Muscle of leg (tissue), 16 donors: ENCODE measurements at places on chromosomes 3 and 15.
A peak's percentile ranks its signal among the peaks of the same experiment; 100 is the strongest.

DNA sequence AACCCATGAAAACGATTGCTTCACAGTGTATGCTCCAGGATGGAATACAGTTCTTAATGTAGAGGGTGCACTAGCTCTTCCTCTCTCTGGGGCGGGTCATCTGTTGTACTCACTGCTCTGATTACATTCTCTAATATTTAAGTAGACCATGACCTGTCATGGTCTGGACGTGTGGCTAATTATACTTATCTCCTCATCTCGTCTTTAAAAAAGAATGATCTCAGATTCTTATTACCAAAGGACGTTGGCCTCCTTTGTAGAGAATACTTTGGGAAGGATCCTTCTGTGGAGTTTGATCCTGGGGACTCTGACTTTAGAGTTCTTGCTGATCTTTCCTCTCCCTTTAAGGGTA is 48.4 kb upstream of the TRAK1 start:
- no peak for DNase-seq
- H3K4me1 ChIP-seq: peaks cover 32% of the 10 kb centered on the region
- no peaks in the 10 kb centered on the region for H3K36me3 ChIP-seq
- peak overlapping the region; percentile 97 for H3K27ac ChIP-seq
- no peak overlapping the region for H3K4me3 ChIP-seq

DNA sequence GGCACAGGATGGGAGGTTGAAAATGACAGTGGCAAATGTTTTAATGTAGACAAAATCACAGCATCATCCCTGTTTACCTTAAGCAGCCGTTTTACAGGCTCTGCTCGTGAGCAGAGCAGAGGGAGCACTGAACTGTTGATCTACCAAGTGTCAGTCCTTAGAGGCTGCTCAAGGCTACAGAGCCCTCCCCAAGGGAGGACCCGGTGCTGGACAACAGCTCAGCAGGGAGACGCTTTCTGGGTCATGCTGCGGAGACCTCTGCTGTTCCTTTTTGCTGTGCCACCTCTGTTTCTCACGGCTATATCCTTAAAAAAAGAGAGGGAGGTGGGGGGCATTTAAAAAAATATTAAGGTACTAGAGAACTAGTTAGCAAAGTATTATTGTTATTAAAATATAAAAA is 400.2 kb downstream of the GABRB3 start:
- no peak overlapping the region for H3K27ac ChIP-seq
- no peaks in the 10 kb centered on the region for H3K27me3 ChIP-seq
- H3K36me3 ChIP-seq: no peaks in the 10 kb centered on the region
- DNase-seq: no peak

GRCh38 chr15:23118208-23118607 is 18.4 kb downstream of the GOLGA6L1 start:
- no peak overlapping the region for H3K27ac ChIP-seq
- H3K4me3 ChIP-seq: no peak overlapping the region
- H3K27me3 ChIP-seq: no peaks in the 10 kb centered on the region
- no peaks in the 10 kb centered on the region for H3K4me1 ChIP-seq
- H3K36me3 ChIP-seq: no peaks in the 10 kb centered on the region

DNA sequence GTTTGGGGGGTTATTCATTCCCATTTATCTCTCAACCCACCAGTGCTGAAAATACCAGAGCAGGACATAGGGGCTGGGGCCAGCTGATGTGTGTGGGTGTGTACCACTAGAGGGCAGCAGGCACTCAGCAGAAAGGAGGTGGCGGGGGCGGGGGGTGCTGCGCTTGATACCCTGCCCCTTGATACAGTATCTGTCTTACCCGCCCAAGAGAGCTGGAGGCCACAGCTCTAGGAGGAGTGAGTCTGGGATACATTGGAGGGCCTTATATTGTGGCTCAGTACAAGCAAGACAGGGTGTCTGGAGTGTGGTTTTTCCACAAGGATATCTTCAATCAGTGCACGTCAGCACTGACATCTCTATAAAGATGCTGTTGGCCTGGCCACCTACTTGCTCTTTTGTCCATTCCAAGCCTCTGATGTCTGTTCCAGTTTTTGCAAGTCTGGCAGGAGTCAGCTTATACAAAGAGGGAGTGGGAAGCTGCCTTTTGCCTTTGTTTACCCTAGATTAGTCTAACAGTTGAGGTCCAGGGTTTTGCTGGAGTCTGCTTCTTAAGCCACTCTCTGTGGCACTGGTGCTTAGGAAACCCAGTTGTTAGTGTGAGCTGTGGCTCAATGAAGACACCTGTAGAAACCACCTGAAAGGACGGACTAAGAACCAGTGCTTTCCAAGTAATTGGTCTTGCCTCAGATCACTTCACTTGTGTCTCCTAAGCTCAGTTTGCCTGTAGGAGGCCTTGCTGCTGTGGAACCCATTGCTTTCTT is 1.5 kb upstream of the RBM15B start:
- H3K4me3 ChIP-seq: no peak overlapping the region
- peak; percentile 40 for DNase-seq
- H3K4me1 ChIP-seq: peaks cover 48% of the 10 kb centered on the region
- H3K27ac ChIP-seq: no peak overlapping the region
